ENCODE measurements at places on chromosomes 12 and 14. TPM values are rescaled to one million over a fixed set of nuclear protein-coding genes. Genes with fewer than 3 reads are reported as not detected.

DNA sequence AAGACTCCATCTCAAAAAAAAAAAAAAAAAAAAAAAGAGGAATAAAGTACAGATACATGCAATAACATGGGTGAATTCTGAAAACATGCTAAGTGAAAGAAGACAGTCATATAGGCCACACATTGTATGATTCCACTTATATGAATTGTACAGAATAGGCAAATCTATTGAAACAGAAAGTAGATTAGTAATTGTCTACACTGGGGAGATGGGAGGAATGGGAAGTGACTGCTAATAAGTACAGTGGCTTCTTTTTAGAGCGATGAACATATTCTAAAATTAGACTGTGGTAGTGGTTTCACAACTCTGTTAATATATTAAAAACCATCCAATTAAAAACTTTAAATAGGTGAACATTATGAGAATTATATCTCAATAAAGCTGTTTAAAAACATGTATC is 74.4 kb downstream of the ANKS1B start:
- DNase-seq, result no peak

DNA sequence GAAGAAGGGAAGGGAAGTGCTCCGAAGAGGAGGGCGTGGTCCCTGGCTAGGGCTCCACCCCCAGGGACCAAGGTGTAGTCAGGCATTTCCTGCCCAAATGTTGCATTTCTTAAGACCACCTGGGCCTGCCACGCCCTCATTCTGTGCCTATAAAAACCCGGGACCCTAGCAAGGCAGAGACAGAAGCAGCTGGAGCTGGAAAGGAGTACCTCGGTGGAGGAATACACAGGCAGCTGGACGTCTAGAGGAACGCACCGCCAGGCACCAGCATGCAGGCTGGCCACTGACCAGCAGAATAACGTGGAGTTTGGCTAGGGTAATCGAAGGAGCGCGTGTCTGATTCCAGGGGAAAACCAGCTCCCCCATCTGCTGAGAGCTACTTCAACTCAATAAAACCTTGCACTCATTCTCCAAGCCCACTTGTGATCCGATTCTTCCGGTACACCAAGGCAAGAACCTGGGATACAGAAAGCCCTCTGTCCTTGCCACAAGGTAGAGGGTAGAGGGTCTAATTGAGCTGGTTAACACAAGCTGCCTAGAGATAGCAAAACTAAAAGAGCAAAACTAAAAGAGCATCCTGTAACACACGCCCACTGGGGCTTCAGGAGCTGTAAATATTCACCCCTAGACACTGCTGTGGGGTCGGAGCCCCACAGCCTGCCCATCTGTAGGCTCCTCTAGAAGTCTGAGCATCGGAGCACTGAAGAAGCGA is 21.0 kb downstream of the CFL2 start:
- no peak for DNase-seq

DNA sequence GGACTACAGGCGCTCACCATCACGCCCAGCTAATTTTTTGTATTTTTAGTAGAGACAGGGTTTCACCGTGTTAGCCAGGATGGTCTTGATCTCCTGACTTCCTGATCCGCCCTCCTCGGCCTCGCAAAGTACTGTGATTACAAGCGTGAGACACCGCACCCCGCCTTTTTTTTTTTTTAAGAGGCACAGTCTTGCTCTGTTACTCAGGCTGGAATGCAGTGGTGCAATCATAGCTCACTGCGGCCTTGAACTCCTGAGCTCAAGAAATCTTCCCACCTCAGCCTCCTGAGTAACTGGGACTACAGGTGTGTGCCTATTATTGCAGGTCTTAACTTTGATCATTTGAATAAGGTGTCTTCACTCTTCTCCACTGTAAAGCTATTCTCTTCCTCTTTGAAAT is 5.3 kb upstream of the GLTP start:
- DNase-seq, result peak; percentile 57

DNA sequence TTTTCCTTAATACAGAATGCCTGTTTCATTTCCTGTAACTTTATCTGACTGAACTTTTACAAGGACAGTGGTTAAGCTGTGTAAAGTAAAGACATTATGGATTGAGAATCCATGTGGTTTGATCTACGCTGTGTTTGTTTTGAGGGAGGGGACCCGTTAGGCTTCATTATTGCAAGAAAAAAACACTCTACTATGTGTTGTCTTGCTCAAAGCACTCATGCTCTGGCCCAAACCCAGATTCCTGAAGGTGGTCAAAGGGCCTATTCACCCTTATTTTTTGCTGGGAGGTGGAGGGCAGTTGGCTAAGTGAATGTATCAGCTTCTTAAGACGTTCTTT is 11.9 kb downstream of the RNF10 start:
- no peak for DNase-seq

- no peak for DNase-seq
These were observed 50.4 kb upstream of the ASPG start for GRCh38 chr14:104034976-104035699.

DNA sequence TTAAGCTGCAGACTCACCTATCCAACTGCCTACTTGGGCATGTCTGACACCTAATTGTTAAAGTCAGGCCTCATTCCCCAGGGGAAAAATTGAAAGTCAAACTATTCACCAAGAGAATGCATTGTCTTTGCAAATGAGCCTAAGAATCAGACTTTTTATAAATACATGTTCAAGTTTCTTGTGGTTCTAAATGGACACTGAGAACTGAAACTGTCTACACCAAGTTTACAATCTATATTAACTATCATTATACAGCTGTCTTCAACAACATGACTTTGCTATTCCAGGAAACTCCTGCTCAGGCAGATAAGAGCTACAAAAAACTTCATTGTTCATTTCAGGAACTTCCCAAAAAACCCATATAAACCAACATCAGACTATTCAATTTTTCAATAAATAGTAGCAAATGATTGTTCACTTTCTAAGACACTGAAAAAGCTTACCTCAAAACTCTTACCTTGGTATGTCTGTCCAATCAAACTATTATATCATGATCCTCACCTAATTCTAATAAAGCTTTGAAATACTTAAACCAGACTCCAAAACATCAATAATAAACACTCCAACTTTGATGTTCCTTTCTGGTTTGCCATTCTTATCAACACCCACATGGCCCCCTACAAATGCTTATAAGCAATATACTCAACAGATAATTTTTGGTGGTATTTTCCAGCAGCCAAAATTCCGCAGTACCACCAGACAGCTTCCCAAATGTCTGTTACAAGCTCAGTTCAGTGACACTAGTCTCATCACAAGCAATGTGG is 24.2 kb downstream of the CDK17 start:
- no peak for DNase-seq

TROAP gene
- 11.3 TPM for total RNA-seq

GRCh38 chr12:129052373-129052772 is 199.1 kb downstream of the GLT1D1 start:
- no peak for DNase-seq

- peak; percentile 89 for DNase-seq
These were observed 5.7 kb downstream of the PTHLH start for GRCh38 chr12:27966870-27967269.

GRCh38 chr12:25818596-25819390 is 139.7 kb upstream of the RASSF8 start:
- no peak for DNase-seq

DNA sequence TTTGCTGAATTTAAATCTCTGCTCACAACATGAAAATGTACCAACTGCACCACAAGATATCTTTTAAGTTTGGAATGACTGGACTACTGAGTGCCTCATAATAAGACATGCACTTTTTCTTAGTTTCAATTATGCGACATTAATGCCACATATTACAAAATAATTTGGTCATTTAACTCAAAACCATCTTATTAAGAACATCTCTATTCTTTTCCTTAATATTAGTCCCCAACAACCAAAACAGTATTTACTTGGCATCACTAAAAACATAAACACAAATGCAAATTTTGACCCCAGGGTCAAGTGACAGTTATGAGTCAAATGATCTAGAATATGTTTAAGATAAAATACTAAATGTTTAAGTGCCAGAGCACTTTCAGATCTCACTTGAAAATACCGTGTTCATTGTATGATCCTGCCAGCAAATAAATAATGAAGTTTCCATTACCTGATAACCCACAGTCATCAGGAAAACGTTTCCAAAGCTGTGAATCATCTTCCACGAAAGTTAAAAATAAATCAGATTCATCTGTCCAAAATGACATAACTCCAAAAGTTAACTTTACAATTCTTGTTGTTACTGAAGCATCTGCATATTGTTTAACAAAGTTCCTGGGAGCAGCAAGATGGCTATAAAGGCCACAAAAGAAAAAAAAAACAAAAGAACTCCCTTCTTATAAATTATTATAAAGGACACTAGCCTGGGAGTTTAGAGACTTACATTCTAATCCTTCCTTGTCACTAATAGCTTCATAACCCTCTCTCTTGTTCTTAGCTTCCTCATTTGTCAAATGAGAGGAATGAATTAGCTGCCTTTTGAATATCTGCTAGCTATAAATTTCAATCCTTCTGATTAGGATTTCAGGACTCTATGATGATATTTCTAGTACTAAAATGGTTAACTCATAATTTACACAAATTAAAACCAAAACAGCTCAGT is 30.5 kb upstream of the AP4S1 start:
- DNase-seq, result peak; percentile 22

DNA sequence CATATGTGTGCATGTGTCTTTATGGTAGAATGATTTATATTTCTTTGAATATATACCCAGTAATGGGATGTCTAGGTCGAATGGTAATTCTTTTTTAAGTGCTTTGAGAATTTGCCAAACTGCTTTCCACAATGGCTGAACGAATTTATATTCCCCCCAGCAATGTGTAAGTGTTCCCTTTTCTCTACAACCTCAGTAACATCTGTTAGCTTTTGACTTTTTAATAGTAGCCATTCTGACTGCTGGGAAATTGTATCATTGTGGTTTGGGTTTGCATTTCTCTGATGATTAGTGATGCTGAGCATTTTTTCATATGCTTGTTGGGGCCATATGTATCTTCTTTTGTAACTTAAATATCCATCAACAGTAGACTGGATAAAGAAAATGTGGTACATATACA is 9.4 kb downstream of the OR6C68 start:
- DNase-seq, result no peak

DNA sequence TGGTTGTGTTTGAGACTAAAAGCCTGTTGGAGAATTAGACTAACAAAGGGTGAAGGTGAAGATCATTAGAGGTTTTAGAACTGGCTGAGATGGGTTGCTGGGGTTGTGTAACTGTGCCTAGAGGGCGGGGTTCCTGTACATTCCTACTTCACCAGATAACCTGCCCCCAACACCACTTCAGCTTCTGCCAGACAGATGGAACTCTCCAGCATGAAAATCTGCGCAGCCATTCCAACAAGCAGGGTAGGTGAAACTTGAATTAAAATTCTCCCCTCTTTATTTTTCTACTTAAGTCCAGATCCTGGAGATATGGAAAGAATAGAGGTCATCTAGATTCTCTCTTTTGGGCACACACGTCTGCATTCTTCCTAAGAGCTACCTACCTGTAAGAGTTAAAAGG is 6.0 kb downstream of the FOXG1 start:
- no peak for DNase-seq

GRCh38 chr14:34489324-34489723 is 27.3 kb upstream of the SPTSSA start:
- DNase-seq, result no peak

- DNase-seq, result no peak
These were observed 13.5 kb upstream of the FKBP11 start for GRCh38 chr12:48938805-48939204.

DNA sequence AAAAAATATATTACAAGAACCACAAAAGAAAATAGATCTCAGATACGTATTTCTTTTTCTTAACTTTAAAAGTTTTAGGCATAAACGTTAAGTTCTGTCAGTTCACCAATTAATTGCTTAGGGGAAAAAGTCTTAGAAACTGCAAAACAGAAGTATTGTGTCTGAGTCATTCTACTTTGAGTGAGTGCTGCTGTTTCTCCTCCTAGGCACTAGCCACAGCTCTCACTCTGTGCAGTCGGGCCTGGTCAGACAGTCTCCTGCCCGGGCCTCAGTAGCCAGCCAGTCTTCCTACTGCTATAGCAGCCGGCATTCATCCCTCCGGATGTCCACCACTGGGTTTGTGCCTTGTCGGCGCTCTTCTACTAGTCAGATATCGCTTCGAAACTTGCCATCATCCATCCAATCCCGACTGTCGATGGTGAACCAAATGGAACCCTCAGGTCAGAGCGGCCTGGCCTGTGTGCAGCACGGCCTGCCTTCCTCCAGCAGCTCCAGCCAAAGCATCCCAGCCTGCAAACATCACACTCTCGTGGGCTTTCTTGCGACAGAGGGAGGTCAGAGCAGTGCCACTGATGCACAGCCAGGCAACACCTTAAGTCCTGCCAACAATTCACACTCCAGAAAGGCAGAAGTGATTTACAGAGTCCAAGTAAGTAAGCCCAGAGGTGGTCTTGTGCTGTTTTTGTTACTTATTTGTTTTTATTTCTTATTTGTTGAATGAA is 201.3 kb downstream of the PCNX1 start:
- no peak for DNase-seq

- no peak for DNase-seq
These were observed 2.5 kb upstream of the PLEKHD1 start for GRCh38 chr14:69481815-69482568.

- no peak for DNase-seq
These were observed 32.8 kb downstream of the KIF26A start for GRCh38 chr14:104171029-104171697.

RNASE7 gene
- total RNA-seq, result not detected

KRT82 gene
- total RNA-seq, result not detected

TAS2R46 gene
- total RNA-seq, result 4.2 TPM

DNA sequence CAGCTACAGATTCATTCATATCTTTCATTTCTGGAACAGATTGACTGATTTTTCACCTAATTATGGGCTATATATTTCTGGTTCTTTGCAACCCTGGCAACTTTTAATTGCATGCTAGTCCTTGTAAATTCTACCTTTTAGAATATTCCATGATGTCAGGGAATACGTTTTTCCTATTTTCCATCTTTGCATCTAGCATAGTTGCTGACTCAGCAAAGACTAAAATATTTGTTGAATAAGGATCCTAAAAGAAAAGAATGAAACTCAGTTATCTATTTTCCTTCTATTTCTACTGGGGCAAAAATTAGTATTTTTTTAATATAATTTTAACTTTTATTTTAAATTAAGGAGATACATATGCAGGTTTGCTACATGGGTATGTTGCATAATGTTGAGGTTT is 438.3 kb downstream of the GXYLT1 start:
- DNase-seq, result no peak

GRCh38 chr14:81519200-81520011 is 14.2 kb downstream of the SEL1L start:
- DNase-seq, result peak; percentile 20

AMN gene
- total RNA-seq, result under 0.01 TPM

- DNase-seq, result no peak
These were observed 40.3 kb upstream of the SMOC1 start for GRCh38 chr14:69838881-69839416.

- no peak for DNase-seq
These were observed 14.9 kb downstream of the TRMT61A start for GRCh38 chr14:103543721-103544387.

GRCh38 chr12:120497524-120498150 is 1.7 kb downstream of the DYNLL1 start:
- DNase-seq, result peak; percentile 19

GRCh38 chr12:109968032-109968420 is 28.1 kb downstream of the GIT2 start:
- DNase-seq, result no peak

FGD6 gene
- total RNA-seq, result 18.1 TPM

KLHL33 gene
- total RNA-seq, result 0.43 TPM

GRCh38 chr14:98227727-98228111 is 1044.3 kb downstream of the BCL11B start:
- DNase-seq, result no peak

Measured in fibroblast of villous mesenchyme (primary cell).